Activated CD4-positive, CD25-positive, alpha-beta regulatory T cell treated with anti-CD3 and anti-CD28 coated beads, Interleukin-2, amount 50 U/mL, for 72 hours (primary cell): ENCODE measurements at places on chromosomes 5 and 9.
A peak's percentile ranks its signal among the peaks of the same experiment; 100 is the strongest.

GRCh38 chr5:78537821-78538220 lies 110.8 kb downstream of the LHFPL2 start:
- no peak for DNase-seq

DNA sequence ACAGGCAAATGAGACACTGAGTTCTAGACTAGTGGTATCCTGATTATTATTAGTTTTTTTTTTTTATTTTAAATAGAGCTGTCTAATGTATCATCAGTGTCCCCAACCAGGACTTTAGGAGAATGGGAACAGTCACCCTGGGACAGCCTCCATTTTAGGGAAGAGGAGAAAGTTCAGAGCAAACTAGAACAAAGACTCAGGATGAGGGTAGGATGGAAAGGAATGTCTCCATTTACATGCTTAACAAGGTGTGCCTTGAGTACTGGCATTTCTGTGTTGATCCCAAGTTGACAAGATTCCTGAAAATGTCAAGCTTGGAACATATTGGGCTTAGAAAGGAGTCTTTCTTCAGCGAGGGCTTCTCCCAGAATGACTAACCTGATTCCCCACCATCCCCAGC lies 223.5 kb downstream of the ARRDC3 start:
- DNase-seq: no peak

- no peak for DNase-seq
These were observed 17.8 kb downstream of the SHC3 start for GRCh38 chr9:89160806-89161205.

DNA sequence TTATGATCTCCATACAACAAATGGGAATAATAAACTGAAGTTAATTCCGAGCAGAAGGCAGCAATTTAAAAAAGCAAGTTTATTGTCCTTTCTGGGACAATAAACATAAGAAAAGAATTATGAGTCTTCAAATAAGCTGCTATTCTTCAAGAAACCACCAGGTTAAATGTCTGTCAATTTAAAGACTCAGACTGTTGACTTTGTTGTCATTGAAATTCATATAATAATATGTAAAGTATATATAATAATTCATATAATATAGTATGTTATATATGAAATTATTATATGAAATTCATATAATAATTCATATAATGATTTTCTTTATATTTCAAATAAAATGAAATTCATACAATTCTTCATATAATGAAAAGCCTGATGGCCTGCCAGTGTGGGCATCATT lies 497.5 kb upstream of the RGMB start:
- no peak for DNase-seq

GRCh38 chr9:126117631-126118030 lies 209.0 kb upstream of the MVB12B start:
- no peak for DNase-seq

DNA sequence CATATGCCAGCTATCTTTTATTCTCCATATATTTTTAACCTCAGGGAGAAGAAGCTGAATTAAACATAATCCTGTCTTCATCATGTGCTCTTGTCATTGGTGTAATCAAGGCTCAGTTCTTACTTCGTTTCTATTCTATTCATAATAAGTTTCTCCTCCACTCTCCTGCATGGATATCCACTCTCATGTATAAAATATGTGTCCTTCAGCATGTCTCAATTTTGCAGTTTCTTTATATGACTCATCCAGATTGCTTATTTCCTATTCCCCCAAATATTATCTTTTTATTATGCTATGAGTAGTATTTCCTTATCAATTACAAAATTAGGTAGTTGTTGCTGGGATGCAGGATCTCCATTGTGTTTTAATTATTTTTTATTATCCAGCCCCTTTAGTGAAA lies 643.7 kb upstream of the ACO1 start:
- DNase-seq: no peak

GRCh38 chr5:60210810-60211209 lies 317.3 kb upstream of the PDE4D start:
- no peak for DNase-seq

GRCh38 chr9:74770508-74771261 lies 117.0 kb downstream of the TRPM6 start:
- peak; percentile 50 for DNase-seq

DNA sequence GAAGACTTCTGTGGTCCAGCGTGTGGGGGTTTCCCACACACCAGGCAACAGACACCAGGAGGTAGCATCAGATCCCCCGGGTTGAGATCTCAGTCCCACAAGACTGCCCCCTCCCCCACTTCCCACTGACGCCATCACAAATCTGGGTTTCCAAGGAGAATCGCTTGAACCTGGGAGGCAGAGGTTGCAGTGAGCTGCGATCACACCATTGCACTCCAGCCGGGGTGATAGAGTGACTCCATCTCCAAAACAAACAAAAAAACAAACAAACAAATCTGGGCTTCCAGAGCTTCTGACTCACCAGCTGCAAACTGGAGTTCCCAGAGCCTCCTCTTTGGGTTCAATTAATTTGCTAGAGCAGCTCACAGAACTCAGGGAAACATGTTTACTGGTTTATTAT lies 4.7 kb upstream of the GBGT1 start:
- DNase-seq: no peak

- peak; percentile 68 for DNase-seq
These were observed 52.3 kb downstream of the PSD2 start for GRCh38 chr5:139847790-139848507.

- DNase-seq: no peak
These were observed 48.3 kb upstream of the EGFL7 start for GRCh38 chr9:136614372-136614922.

GRCh38 chr9:93297659-93298497 lies 113.9 kb downstream of the WNK2 start:
- no peak for DNase-seq

GRCh38 chr9:13548535-13548934 lies 269.0 kb upstream of the MPDZ start:
- DNase-seq: no peak

GRCh38 chr9:69172895-69173294 lies 1.2 kb upstream of the TJP2 start:
- no peak for DNase-seq

DNA sequence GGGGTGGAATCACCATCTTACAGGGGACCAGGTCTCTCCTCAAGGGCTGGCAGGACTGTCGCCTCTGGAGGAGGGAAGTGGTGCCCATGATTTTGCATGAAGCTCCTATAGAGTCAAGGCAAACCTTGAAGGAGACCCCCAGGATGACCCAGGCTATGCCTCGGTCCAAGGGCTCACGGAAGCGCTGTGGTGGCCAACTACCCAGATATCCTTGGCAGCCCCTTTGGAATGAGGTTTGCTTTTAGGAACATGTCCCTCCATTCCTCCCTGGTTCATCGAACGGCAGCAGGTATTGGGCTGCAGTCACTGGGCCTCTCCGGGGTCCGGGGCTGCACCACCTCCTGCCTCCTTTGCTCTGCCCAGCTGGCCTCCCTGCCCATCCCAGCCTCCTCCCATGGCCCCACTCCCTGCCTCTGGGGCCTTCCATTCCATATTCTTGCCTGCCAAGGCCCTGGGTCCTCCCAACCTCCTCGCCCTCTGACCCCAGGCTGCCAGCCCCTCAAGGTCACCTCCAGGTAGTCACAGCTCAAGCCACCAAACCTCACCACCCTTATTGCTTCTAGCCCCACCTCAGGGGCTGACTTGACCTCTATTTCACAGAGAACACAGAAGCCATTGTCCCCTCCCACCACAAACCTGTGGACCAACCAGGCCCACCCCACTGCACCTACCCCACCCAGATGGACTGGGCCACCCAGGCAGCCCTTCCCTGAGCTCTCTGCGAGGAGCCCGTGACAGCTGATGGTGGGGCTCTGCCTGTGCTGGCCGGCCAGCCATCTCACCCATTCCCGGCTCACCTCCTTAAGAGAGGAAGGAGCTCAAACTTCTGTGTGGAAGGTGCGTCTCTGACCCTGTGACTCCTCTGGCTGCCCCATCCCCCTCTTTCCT lies 3.6 kb upstream of the IL3 start:
- peak; percentile 30 for DNase-seq

DNA sequence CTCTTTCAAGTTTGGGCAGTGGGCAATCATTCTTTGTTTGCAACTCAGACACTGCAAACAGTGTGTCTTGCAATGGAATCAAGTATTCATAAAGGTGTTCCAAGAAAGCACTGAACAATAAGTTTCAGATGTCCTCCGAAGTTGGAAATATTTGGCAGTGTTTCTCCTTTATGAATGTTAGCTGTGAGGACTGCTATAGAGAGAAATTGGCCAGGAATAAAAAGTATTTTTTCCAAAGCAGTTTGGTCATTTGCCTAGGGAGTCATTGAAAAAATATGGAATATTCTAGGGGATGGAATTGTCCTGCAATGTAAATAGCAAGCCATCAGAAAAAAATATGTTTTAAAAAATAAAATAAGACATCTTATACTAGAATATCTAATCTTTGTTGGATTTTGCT lies 688.6 kb upstream of the SEMA6A start:
- DNase-seq: no peak

GRCh38 chr5:14790911-14791310 lies 80.7 kb downstream of the ANKH start:
- DNase-seq: no peak

GRCh38 chr9:106922026-106922425 lies 59.1 kb downstream of the ZNF462 start:
- no peak for DNase-seq

- no peak for DNase-seq
These were observed 53.6 kb downstream of the SEMA4D start for GRCh38 chr9:89444274-89444673.

DNA sequence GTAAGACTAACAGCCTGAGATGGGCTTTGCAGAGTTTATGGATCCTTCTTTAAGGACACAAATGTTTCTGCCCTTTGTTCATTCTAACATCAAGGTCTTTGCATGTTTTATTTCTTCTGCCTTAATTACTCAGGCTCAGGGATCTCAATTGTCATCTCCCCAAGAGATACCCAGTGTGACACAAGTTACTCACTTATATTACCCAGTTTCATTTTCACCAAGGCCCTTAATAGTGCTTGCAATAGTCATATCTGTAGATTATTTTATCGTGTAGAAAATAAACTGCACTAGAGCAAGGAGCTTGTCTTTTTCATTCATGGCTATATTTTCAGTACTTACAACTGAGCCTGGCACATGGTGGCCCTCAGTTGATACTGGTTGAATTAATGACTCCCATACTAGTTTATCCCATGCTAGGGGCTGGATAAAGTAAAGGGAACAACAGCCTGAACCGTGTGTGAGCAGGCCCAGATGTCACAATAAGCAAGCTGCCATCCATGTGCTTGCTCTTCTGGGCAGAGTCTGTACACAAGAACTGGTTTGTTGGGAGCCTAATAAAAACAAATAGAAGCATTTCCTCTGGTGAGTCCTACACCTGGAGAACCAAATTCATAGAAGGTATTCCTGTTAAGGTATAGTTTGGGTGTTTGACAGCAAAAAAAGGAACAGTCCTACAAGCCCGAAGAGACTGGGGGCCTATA lies 112.5 kb upstream of the CD180 start:
- no peak for DNase-seq

- no peak for DNase-seq
These were observed 56.2 kb downstream of the ANGPTL2 start for GRCh38 chr9:127066060-127066850.

DNA sequence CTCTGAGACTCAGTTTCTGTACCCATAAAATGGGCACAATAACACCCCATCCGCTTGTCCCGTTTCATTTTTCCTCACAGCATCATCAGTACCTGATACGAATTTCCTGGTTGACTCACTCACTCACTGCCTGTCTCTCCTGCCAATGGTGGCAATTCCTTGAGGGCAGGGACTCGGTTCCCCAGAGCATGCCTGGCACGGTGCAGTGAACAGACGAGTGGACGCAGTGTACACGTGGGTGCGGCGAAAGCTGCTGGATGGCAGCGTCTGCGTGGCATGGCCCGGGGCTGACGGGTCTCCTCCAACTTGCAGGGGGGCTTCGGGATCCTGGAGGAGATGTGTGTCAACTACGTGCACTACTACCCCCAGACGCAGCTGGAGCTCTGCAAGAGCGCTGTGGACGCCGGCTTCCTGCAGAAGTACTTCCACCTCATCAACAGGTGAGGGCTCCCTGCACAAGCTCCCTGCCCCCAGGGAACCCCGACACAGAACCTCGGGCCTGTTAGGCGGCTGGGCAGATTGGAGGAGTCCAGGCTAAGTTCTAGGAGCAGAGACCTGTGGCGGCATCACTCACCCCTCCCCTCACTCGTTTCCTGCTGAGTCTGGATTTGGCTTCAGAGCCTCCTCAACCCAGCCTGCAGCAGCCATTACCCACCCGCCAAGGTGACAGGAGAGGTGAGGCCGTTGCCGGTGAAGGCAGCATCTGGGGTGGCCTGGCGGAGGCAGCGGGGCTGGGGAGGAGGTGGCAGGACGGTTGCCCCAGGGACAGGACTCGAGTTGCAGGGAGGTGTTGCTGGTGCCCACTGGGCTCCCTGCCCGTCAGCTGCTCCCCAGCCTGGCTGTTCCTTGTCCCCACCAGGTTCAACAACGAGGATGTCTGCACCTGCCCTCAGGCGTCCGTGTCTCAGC lies 20.3 kb downstream of the DBH start:
- DNase-seq: no peak

DNA sequence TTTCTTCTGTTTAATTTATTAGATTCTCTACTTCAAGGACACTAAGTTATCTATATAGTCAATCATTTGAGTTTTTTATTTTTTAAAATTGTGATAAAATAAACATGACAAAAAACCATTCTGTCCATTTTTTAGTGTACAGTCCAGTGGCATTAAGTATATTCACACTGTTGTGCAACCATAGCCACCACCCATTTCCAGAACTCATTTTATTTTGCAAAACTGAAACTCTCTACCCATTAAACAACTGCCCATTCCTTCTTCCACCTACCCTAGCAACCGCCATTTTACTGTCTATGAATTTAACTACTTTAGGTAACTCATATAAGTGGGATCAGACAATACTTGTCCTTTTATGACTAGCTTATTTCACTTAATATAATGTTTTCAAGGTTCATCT lies 275.6 kb downstream of the SH3GL2 start:
- no peak for DNase-seq

DNA sequence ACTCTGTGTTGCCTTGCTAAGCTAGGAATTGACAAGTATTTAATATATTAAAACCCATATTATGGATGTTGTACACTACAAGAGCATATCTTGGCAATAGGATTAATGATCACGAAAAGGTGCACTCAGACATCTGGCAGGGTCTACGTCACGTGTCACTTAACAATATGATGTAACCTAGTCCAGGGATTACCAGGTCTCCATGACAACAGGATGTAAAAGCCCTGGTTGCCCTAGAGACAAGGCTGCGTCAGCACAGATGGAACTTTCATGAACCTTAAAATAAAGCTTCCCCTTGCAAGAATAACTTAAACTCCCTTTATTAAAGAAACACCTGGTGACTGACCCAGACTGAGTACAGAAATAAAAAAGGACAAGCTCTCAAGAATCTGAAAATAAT lies 717.8 kb downstream of the CDH18 start:
- no peak for DNase-seq

- DNase-seq: no peak
These were observed 176.9 kb downstream of the PALM2AKAP2 start for GRCh38 chr9:109956717-109957440.
